NCI-H2029 treated with DMSO at 0.1 percent for 48 hours (cell line): ENCODE measurements at places on chromosomes 3 and 15.

GRCh38 chr15:45384700-45385099, 6.4 kb upstream of the GATM start:
- no peak for DNase-seq

- no peak for DNase-seq
These were observed 12.2 kb upstream of the CHSY1 start for GRCh38 chr15:101264011-101264410.

DNA sequence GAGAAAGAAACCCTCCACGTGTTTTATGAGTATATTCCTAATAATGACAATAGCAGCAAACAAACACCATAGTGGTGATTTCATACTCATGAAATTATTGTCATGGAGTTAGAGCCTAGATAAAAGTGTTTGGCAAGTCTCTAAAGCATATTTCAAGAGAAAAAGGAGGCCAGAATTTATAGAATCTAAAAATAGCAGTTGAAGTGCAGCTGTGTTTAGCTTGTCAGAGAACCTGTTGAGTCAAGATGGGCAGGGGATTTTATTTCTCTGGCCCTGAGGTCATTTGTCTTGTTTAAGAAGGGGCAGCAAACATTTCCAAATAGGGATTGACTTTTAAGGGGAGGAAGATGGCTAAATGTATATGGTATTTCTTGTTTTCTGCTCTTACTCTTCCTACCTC, 279.6 kb upstream of the CTDSPL start:
- peak; percentile 37 for DNase-seq

DNA sequence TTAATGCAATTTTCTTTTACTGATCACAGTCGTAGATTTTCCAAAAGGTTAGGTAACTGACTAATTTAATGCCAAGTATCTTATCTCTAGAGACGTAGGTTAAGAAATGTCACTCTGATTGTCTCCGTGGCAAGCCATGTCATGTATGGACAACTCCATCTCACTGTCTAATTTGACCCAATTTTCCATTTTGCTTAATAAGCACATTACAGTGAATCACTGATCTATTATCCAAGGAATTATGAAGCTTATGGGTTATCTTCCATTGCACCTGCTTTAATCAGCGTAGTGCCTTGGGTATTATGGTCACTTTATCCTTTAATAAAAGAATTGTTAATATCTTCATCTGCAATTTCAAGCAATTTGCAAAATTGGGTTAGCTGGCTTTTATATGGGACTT, 557.4 kb upstream of the ROBO2 start:
- no peak for DNase-seq
